Testis (tissue), 5 donors: ENCODE measurements at places on chromosomes 6 and 20. TPM values are rescaled to one million over a fixed set of nuclear protein-coding genes. Genes with fewer than 3 reads are reported as not detected.

DNA sequence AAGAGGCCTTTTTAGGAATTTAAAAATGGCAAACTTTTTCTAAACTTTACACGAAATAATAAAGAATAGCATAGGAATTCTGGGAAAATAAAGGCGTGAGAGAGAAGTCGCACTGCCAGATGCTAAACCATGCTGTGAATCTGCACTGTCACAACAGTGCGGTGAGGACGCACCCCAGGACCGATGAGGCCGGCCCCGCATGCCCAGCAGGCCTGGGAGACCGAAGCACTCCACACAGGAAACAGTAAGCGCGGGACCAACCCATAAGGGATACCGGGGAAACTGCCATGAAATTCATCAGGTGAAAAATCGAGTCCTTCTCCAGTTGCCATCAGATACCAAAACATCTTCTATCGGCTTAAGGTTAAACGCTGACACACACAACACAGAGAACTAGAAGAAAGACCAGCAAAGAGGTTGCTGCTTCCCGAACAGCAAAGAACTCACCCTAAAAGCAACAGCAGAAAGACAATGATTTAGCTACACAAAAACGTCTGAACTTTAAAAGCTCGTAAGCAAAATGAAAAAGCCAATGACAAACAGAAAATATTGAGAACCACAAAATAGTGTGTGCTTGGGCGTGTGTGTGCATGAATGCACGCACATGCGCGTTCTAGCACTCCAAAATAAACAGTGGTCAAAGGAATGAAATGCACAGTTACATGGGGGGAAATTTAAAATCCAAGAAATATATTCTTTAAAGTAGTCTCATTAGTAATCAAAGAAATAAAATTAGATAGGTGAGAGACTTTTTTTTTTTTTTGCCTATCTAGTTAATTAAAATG lies 15.4 kb downstream of the RAMACL start:
- no peak for DNase-seq

DNA sequence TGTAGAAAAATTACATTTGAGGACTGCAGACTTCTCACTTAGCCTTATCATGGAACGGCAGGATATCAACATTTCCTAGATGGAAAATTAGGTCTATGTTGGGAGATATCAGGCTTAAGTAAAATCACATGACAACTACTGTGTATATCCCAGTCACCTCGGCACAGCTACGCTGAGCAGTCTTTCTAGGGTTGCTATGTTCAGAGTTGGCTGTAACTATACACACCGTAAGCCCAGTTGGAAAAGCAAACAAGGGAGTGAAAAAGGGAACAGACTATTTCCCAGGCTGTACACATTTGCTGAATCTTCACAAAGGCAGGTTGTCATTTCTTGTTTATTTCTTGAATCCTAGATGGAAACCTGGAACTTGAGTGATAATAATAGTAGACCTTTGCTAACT lies 80.7 kb upstream of the PTPRK start:
- DNase-seq: no peak

TMEM181 gene
- 41.4 TPM for polyA plus RNA-seq

THEMIS gene
- 0.36 TPM for polyA plus RNA-seq

DNA sequence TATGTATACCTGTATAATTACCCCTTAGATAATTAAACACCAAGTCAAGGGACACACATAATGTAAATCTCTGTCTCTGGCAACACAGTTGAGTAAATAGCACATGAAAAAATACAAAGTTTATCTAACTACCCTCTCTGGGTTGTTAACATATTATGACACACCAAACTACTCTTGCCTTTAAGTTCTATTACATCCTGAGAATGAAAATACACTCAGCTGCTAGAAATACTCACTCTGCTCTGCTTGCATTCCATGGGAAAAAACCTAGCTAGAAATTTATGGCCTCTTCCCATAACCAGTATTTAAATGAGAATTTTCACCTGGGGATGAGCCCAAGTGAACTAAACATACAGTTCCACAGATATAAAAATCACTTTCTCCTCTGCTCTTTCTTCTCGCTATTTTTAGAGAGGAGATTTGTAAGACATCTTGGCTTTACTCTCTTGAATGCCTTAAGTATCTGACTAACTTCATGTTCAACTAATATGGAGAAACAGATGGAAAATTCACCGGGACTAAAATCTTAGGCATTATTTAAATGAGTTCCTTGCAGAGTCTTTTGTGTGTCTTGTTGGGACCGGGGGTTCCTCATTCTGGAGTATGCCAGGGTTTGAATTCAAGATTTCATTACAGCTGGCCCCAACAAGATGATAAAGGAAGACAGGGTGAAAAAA lies 140.9 kb downstream of the GJA10 start:
- DNase-seq: no peak

DNA sequence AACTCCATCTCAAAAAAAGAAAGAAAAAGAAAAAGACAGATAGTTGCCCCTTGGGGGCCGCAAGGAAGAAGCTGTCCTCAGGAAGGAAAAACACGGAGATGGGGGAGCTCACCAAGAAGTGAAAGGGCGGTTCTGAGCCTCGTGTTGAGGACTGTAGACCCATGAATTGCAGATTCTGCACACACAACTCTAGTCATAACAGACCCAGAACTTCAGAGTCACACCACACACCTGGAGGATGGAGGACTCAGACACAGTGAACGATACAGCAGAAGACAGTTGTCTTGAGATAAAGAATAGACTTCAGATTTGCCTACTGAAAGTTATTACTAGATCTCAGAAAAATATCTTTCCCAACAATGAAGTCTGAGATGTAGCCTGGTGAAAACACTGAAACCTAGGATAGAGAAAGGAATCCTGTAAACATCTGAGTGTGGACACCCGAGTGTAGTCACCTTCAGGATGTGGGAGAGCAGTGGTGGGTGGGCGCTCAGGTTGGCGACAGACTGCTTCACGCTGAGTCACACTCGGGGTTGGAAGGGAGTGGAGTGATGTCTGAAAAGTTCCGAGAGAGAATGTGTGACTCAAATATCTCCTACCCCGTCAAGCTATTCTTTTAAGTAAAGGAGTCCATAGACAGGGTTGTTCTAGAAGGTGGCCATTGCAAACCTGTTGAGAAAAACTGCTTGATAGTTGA lies 88.1 kb downstream of the MAP3K4 start:
- no peak for DNase-seq

BCKDHB gene
- polyA plus RNA-seq: 23.3 TPM

GRCh38 chr6:30151580-30151979 lies 9.4 kb downstream of the TRIM10 start:
- DNase-seq: no peak

RHAG gene
- 0.42 TPM for polyA plus RNA-seq

- no peak for DNase-seq
These were observed 92.9 kb upstream of the SYNDIG1 start for GRCh38 chr20:24376311-24377099.

VPS16 gene
- 27.3 TPM for polyA plus RNA-seq

GRCh38 chr20:23412026-23412425 lies 9.3 kb downstream of the NAPB start:
- DNase-seq: no peak

- no peak for DNase-seq
These were observed 54.3 kb downstream of the ADGRF5 start for GRCh38 chr6:46867411-46867810.

GRCh38 chr20:50445354-50446151 lies 64.6 kb upstream of the PTPN1 start:
- no peak for DNase-seq

DNA sequence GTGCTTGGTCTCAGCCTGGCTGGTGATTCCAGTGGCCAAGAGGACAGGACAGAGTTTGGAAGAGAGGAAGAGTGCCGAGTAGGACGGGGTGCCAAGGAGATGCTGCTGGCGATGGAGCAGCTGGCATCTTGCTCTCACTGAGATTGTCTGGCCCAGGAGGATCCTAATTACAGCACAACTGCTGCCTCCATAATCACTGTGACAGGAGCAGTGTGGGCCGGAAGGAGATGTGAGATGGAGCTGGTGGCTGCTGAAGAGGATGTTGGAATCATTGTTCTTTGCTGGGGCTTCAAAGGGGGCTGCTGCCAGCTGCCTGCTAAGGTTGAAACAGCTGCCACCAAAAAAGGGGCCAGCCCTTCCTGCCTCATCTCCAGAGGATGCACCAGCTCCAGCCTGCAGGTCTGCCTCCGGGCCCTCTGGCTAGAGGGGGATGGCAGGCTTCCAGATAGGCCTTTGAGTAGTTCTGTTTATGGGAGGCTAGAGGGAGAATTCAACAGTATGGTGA lies 214.4 kb downstream of the RNF144B start:
- no peak for DNase-seq

- DNase-seq: no peak
These were observed 297.3 kb upstream of the IRAK1BP1 start for GRCh38 chr6:78570044-78570443.

DNA sequence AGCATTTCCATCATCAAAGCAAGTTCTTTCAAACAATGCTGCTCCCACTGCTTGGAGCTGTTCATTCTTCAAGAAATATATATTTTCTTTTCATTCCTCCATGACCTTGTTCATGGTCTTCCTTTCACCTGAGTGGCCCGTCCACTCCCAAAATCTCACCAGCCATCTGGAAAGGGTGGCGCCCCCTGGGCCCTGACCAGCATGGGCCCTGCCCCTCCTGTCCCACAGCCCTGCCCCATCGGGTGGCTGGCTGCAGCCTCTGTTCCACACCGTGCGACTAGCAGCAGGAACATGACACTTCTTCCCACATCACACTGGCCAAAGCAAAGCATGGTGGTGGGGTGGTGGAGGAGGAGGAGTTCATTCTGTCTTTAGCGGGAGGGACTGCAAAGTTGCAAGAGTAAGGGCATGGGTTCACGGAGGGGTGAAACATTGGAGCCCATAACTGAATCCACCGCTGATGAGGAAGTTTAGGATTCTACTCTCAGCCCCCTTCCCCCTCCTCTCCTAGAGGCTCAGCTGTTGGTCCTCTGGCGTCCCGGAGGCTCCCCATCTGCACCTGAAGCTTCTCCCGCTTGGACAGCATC lies 195.2 kb upstream of the SLC24A3 start:
- no peak for DNase-seq

PRRT1 gene
- 6.1 TPM for polyA plus RNA-seq

DNA sequence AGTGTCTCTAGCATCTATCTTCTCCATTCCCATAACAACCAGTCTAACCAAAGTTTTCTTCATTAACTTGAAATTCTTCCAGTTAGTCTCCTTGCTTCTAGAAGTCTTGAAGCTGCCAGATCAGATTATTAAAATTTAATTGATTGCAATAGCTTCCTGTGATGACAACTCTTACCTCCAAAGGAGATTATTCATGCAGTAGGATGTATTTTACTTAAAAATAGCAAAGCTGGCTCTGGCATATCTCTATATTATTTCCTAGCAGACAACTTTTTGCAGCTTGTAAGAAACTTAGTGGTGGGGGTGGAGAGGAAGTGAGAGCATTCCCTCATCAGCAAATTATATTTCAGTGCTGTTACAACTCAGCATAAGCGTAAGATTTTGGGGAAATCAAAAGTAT lies 290.4 kb downstream of the GRIK2 start:
- DNase-seq: no peak

- no peak for DNase-seq
These were observed 13.6 kb downstream of the PPP1R14C start for GRCh38 chr6:150156460-150156859.

DNA sequence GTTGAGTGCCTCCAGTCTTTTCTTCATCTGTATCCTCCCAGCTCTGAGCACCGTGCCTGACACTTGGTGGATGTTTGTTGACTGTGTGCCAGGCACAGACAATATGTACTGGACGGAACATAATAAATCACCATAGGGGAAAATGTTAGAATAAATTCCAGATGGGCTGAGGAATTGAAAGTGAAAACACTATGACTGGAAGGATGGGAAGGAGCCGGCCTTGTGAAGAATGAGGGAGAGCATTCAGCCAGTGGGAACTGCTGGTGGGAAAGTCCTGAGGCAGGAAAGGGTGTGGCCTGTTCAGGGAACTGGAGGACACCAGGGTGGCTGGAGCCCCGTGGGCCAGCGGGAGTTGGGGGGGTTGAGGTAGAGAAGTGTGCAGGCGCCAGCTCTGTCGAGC lies 75.4 kb downstream of the MTHFD1L start:
- no peak for DNase-seq

SYNGAP1 gene
- polyA plus RNA-seq: 31.5 TPM

DNA sequence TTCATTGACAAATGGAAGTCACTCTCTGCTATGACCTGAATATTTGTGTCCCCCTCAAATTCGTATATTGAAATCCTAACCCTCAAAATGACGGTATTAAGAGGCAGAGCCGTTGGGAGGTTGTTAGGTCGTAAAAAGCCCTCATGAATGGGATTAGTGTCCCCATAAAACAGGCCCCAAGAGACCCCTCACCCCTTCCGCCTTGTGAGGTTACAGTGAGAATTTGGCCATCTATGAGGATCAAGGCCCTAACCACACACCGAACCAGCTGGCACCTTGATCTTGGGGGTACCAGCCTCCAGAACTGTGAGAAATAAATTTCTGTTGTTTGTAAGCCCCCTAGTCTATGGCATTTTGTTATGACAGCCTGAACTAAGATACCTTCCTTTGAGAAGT lies 52.5 kb upstream of the SLC22A16 start:
- no peak for DNase-seq

HRH3 gene
- 0.67 TPM for polyA plus RNA-seq

DPPA5 gene
- polyA plus RNA-seq: 1.7 TPM

DNA sequence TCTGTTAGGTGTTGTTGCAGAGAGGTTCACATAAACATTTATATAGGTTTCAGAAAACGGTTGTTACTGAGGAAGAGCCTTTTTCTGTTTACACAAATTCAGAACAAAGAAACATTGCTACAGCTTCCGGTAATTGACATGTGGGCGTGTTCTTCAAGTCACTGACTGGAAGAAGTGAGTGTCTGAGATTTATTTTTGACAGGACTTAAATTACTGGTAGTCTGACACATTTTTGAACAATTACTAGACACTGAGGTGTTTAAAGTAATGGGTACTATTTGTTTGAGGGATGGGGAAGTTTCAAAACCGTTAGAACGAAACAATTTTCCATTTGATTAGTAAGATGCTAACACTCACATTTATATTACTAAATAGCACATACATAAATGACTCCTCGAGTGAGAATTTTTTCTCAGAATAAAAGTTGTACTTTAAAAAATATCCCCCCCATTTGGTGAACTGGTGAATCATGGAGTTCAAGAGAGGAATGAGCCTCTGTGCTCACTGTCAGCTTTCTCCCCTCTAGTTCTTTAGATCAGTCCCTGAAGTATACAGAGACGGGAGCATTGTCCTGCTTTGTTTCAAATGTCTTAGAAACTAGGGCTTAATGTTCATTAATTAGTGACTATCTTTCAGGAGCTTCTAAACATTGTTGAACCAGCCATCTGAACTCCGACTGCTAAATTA lies 98.7 kb downstream of the TSHZ2 start:
- no peak for DNase-seq

SPTLC3 gene
- polyA plus RNA-seq: 11.3 TPM

PAQR8 gene
- 8.3 TPM for polyA plus RNA-seq

GRCh38 chr6:158552055-158552795 lies 7.7 kb upstream of the TMEM181 start:
- DNase-seq: peak; percentile 52

- DNase-seq: no peak
These were observed 101.1 kb upstream of the SCAF8 start for GRCh38 chr6:154632119-154632518.

- DNase-seq: no peak
These were observed 47.9 kb downstream of the ELMO2 start for GRCh38 chr20:46358346-46359058.

TMC2 gene
- polyA plus RNA-seq: 0.59 TPM

GRCh38 chr20:6663104-6663503 lies 104.4 kb upstream of the BMP2 start:
- no peak for DNase-seq

GRCh38 chr6:29589423-29590048 lies 4.6 kb downstream of the OR2H2 start:
- DNase-seq: peak; percentile 58
